ENCODE measurements at places on chromosomes 5 and 9.
A peak's percentile ranks its signal among the peaks of the same experiment; 100 is the strongest.

DNA sequence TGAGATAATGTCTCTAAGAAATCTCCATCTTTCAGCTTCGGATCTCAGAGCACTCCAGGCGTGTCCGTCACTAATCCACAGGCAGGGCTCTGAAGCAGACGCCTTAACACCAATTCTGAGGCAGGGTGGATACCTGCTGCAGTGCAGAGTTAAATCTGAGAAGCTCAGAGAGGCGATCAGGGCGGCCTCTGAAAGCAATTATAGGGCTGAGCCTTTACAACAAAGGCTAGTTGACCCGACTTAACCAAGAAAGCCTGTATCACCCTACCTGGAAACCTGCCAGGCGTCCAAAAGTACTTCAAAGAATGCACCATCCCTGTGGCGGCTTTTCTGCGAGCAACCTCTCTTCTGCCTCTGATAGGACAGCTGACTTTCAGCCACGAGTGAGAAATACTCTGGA lies 134.8 kb upstream of the MSX2 start:
- DNase-seq, result no peak

DNA sequence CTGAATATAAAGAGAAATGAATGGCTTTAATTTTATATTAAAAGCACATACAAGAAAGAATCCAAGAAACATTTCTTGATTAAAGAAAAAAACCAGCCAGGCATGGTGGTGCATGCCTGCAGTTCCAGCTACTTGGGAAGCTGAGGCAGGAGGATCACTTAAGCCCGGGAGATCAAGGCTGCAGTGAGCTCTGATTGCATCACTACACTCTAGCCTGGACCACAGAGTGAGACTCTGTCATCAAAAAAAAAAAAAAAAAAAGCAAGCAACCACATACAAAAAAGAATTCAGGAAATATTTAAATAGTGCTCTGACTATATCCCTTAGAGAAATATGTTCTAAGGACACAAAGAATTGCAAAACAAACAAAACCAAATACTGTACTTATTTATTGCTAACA lies 2.5 kb upstream of the PLAC8L1 start:
- peak; percentile 33 for DNase-seq

- DNase-seq, result no peak
Observed at GRCh38 chr5:114377050-114377844, 15.4 kb downstream of the KCNN2 start.

DNA sequence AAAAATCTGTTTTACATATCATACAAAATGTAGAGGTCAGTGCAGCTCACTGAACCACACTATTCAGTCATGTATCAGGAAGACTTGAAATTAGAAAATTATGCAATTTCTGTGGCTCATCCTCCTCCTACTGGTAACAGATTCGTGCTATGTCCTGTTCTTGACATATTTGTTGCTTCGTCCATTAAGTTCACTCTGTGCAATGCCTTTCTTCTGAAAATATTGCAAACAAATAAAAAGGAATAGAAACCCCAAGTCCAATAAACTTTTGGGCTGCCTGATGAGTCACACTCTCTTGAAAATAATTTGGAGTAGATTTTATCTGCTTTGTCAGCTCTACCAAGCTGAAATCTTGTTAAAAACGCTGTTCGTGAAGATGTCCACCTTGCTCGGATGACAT lies 391.2 kb downstream of the RAB3C start:
- no peak for DNase-seq

DNA sequence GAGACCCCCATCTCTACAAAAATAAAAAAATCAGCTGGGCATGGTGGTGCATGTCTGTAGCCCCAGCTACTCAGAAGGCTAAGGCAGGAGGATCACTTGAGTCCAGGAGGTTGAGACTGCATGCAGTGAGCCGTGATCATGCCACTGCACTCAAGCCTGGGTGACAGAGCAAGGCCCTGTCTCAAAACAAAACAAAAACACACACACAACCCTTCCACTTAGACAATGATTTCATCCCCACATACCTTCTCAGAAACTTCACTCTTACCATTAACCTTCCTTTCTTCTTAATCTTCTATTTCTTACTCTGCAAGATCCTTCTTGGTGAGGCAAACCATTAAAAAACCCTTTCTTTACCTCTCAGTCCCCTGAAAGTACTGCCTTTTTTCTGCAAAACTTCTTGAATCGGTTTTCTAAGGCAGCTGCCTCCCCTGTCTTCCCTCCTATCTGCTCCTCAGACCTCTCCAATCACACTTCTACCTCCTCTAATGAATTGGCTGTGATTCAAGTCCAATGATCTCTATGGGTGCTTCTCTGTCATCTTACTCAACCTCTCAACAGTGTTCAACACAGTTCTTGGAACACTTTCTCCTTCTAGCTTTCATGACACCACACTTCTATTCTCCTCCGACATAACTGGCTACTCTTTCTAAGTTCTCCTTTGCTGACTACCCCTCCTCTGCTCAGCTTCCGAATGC lies 47.3 kb downstream of the PFDN1 start:
- no peak for DNase-seq

GRCh38 chr5:151798674-151799073 lies 26.9 kb downstream of the G3BP1 start:
- DNase-seq, result no peak

DNA sequence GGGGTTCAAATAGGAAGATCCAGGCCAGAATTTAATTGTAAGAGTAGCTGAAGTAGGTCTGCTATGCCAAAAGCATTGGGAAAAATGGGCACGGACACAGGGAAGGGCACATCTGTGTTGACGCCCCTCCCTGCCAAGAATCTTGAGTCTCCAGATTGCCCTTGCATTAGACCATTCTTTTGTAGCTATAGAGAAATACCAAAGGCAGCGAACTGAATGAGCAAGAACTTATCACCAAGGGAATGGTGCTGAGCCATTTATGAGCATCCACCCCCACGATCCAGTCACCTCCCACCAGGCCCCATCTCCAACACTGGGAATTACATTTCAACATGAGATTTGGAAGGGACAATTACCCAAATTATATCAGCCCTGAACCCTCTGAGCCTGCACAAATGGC lies 18.0 kb upstream of the GDA start:
- DNase-seq, result no peak

GRCh38 chr5:58072300-58072965 lies 387.5 kb downstream of the PLK2 start:
- no peak for DNase-seq

GRCh38 chr9:115689331-115689730 lies 464.3 kb upstream of the PAPPA start:
- no peak for DNase-seq

GRCh38 chr5:180540050-180540694 lies 46.0 kb downstream of the CNOT6 start:
- DNase-seq, result no peak

GRCh38 chr5:135857630-135858311 lies 23.3 kb downstream of the SLC25A48 start:
- no peak for DNase-seq
